ENCODE measurements at places on chromosomes 2 and 18.

- no peak for DNase-seq
These were observed 217.8 kb upstream of the REV1 start for GRCh38 chr2:99707592-99707991.

GRCh38 chr2:167833294-167833693 is 414.1 kb downstream of the STK39 start:
- DNase-seq: no peak

- DNase-seq: no peak
These were observed 124.2 kb upstream of the SIX3 start for GRCh38 chr2:44817256-44817655.

- DNase-seq: no peak
These were observed 13.3 kb downstream of the DSC1 start for GRCh38 chr18:31149351-31149750.

- no peak for DNase-seq
These were observed 97.0 kb downstream of the RNF144A start for GRCh38 chr2:7014174-7014640.

GRCh38 chr18:38634117-38634516 is 1068.5 kb upstream of the CELF4 start:
- no peak for DNase-seq

- DNase-seq: no peak
These were observed 41.8 kb downstream of the PTGR3 start for GRCh38 chr18:75167137-75167536.

DNA sequence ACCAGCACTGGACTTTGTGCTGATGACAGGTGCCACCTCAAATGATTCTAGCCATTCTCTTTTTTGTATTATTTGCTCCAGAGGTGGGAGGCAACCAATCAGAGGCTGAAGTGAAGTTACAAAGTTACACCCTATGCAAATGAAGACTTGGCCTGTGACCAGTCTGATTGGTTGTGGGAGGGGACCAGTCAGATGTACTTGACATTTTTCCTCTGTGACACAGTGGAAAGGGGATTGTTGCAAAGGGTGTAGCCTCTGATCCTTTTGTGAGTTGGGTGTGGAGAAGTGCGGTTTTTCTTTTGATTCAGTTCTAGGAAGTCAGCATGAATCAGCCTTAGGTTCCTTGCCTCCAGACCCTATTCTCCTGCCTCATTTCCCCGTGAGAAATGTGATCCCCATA is 244.0 kb downstream of the ARL6IP6 start:
- DNase-seq: no peak

DNA sequence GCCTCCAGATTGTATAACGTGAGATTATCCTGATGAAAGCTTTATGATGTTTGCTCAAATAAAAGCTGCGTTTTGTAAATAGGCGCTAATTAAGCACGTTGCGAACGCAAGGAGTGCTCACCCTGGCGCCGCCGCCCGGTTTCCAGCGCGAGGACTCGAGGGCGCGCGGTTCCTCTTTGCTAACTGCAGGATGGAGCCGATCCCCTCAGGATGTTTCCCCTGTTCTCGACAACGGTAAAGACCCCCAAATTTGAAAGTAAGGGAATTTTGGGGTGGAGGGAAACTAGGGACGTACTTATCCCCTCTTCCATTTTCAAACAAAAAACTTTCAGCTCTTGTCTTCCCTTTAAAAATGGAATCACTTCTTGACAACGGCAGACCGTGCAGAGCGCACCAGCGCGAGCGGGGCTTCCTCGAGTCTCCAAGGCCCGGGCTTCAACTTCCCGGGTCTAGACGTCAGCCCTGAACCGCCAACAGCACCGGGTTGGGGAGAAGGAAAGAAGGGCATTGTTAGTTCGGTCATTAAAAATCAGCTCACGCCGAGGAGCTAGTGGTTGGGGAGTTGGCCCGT is 1.1 kb upstream of the GBX2 start:
- DNase-seq: no peak

DNA sequence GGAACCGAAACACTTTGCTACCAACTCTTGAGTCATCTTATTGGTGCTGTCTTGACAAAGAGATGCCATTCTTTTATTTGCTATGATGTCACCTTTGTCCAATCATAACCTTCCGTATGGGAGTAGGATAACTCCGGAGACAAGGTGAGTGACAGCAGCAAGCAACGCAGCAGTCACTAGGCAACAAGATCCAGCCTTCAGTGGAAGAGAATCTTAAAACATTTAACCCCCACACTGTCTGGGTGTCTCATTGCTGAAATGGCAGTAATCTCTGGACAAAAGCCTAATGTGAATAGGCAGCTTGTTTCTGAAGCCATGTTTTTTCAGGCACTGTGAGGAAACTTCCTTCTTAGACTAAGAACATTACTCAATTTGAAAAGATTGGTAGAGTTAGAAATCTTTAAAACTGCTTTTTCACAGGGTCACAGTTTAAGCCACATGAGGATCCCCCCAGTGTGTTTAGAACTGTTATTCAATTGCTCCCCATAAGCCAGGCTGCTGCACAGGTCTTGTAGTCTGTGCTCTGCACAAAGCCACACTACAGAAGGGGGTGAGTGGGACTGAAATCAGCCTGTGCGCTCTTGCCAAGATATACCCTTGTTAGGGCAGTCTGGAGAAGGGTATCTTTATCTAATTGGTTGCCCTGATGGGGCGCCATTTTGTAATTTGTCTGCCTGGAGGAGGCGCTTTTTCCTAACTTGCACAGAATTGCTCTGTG is 131.5 kb upstream of the STON1 start:
- DNase-seq: no peak

DNA sequence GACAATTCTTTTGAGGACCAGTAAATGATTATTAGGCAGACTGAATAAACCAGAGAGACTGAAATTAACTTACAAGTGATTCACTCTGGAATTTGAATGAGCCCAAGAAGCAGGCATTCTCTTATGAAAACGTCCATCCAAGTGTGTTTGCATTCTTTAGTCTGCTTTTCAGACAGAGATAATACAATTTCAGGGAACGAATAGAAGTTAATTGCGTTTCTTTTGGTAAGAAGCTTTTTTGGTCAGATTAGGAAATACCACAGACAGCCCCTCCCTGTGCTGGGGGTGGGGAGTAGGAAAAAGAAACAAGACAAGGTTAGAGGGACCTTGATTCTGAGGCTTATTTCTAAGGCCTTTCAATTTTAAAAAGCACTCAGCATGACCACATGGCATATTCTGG is 874.4 kb downstream of the SUCLG1 start:
- no peak for DNase-seq

All from stimulated activated CD8-positive, alpha-beta memory T cell treated with anti-CD3 and anti-CD28 coated beads, Interleukin-15, amount 100 ng/mL, for 24 hours (primary cell).